CMK (cell line): ENCODE measurements at places on chromosomes 16 and 17.

- no peak for DNase-seq
Observed at GRCh38 chr16:3358871-3359270, 3.2 kb downstream of the OR2C1 start.

- no peak for DNase-seq
Observed at GRCh38 chr17:4144422-4144747, 1.4 kb downstream of the CYB5D2 start.

DNA sequence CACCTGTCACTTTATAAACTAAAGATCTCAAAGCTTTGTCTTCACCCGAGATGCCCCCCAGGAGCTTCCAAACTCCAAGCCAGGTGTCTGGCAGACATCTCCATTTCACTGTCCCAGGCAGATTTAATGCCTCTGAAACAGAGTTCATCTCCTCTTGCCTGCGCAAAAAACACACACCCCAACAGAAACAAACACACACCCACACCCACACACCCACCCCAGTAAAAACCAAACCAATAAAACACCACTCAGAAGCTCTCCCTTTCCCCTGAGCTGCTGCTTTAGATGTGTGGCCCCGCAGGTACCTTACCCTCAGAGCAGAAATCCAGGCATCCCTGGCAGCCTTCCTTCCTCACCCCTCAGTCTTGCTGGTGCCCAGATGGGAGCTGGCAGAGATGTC, 14.4 kb downstream of the SEC14L1 start:
- no peak for DNase-seq

- no peak for DNase-seq
Observed at GRCh38 chr16:20743591-20743990, 2.0 kb upstream of the THUMPD1 start.

DNA sequence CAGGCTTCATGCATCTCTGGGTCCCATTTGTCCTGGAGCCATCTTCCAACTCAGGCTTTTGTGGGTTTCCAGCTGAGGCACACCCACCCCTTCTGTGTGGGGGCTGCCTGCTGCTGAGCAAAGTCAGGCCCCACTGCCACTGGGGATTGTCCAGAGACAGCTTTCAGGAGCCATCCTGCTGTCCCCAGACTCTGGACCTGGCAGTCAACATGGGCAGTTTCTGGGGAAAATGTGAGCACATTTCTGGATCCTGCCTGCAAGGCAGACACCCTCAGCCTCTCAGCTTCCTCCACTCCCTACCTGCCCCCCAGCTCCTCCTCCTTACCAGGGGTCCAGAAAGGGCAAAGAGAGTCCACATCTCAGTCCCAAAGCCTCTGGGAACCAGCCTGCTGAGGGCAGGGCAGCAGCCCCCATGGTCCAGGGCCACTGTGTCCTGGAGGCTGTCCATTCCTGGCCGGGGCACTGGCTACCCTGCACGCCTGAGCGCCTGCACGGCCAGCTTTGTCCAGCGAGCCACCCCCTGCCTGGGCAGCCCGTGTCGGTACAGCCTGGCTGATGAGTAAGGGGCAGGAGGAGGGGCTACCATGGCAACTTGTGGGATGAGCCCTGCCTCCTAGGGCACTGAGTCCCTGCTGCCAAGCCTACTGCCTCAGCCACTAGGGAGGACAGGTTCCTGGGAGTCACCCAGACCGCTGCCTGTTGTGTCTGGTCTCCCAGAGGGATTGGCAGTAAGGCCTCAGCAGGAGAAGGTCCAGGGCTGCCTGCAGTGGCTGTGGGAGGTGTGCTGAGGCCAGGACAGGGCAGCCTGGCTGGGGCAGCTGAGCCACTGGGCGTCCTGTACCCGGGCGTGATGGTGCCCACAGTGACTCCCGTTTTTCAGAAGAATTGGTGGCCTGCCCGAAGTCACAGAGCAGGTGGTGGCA, at the start of gene SLC47A2:
SLC47A2 (minus strand) TSS at position 477 of the 923 bp plus-strand sequence; CDS start at position 448, 29 bp downstream.
- no peak for DNase-seq
